ENCODE measurements at places on chromosomes 7 and 10. TPM values are rescaled to one million over a fixed set of nuclear protein-coding genes. Genes with fewer than 3 reads are reported as not detected.
A peak's percentile ranks its signal among the peaks of the same experiment; 100 is the strongest.

DNA sequence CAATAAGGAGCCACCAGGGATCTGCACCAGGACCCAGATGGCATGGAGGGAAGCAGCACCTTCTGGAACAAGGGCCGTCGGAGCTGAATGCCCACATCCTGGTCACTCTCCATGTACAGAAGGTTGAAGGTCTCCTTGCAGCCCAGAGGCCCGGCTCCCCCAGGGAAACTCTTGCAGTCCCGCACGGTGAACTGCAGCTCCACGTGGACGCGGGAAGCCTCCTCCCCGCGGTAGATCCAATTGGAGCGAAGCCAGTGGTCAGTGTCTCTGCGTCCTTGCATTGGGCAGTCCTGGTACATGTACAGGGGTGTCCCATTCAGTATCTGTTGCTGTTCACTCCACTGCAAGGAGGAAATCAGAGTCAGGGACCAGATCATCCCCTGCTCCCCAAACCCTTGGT lies 7.4 kb downstream of the EPHA1 start:
- no peak for DNase-seq

DNA sequence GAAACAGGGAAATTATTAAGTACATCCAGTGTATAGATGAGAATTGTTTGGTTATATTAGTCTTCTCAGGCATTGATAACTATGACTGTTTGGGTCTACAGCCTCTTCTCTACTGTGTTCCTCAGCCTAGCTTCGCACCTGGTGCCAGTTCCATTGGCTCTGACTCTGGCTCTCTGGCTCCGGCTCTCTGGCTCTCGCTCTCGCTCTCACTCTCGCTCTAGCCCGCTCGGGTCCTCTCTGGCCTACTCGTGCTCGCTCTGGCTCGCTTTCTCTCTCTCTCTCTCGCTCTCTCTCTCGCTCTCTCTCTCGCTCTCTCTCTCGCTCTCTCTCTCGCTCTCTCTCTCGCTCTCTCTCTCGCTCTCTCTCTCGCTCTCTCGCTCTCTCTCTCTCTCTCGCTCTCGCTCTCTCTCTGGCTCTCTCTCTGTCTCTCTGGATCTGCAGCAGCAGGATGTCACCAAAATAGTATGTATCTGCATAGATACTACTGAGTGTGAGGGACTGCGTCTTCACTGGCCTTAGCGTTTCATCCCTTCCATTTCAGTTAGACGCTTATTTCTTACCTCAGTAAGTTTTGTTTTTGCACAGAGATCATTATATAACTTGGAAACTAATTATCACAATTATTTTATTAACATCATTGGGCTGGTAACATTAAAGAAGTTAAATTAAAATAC lies 6.5 kb upstream of the SSBP1 start:
- DNase-seq, result no peak

ARPC1B gene
- total RNA-seq, result 170 TPM

MRLN gene
- total RNA-seq, result not detected

DNA sequence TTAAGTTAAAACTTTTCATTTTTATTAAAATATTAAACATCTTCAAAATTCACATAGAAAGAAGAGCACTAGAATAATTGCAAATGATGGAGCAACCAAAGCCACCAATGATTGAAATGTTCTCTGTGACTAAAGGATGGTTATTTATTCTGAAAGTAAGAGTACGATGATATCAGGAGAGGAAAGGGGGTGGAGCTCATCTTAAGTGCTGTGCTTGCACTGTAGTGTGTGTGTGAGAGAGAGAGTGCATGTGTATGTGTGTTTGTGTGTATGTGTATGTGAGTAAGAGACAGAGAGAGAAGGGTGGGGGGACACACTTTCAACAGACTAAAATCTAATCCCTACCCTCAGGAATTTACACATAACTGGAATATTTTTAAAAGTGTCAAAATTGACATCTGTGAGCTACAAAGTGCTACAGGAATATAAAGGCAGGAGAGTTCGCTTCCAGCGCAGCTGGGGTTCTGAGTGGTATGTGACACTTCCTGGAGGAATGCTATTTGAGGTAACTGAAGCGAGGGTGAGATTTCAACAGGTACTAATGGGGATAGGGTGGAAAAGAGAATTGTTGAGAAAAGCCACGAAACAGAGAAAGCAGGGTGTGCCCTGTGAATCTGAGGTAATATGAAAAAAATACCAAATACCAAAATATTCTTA lies 57.2 kb upstream of the SMNDC1 start:
- no peak for DNase-seq

- no peak for DNase-seq
Measured at GRCh38 chr7:139043823-139044812, 8.3 kb upstream of the ZC3HAV1L start.

DNA sequence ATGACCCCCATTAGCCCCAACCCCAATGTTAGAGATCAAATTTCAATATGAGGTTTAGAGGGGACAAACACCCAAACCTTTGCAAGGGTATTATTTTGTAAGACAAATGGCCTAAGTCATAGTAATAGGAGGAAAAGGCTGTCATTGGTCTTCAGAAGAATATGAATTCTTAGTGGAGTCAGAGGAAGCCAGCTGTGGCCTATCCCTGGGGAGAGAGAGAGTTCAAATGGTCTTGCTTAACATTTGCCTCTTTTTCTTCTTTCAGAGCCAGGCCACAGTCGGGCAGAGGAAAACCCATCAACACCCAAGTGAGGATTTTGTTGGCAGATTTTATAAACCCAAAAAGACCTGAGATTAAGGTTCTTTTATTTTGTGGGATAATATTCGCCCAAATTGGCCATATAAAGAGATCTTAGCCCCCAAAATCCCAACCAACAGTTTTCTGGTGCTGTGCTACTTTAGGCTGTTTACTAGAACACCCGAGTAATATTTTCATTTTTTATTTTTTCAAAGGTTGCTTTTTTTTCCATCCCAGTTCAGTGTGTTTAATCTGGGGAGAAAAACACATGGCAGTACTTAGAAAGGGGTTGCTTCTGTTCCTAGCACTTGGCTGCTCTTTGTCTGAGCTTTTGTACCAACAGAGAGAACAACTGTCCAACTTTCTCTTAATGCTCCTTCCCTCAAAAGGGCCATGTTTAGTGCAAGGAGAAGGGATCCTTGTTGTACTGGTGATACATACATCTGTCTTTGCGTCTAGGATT lies 26.8 kb upstream of the ARMC3 start:
- DNase-seq, result no peak

ADCY1 gene
- 0.87 TPM for total RNA-seq

GRCh38 chr7:19920166-19920565 lies 146.7 kb upstream of the TMEM196 start:
- DNase-seq, result no peak

DNA sequence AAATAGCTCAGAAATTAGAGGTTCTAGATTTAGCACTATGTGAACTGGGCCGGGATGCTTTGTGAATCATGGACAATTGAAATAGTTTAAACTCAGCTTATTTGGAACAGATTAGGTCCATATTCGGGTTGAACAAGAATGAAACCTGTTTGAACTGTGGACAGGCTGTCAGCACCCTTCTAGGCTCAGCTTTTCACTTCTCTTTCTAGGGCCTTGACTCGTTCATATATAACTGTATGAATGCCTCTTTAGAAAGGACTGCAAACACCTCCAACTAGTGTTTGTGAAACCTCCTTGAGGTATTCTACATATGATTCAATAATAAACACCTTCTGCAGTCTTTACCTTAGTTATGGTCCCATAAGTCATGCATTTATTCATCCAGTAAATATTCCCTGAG lies 115.6 kb downstream of the REEP3 start:
- DNase-seq, result no peak

FRAT2 gene
- 43.9 TPM for total RNA-seq

DNA sequence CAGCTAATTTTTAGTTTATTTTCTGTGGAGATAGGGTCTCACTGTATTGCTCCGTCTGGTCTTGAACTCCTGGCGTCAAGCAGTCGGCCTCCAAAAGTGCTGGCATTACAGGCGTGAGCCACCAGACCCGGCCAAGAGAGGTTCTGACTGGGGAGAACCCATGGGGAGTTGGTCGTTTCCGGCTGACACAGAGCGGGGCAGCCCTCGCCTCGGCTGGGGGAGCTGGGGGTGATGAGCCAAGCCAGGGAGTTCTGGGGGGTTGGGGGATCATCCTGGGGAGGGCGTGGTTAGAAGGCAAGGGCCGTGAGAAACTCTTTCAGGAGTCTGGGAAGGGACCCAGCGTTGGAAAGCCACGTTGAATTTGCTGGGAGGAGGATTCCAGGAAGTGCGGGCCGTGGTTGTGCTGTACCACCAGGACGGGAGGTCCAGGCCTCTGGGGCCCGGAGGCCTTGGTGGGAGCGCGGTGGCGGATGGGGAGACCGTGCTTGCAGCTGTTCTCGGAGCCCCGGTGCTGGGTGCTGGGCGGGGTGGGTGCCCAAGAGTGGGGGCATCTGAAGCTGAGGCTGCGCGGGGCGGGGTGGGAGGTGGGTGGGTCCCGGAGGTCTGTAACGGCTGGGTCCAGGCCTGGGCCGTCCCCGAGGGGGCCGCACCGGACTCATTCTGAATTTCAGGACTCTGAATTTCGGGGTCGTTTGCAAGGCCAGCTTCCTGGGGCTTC lies 8.4 kb upstream of the ZNF853 start:
- DNase-seq, result no peak

GRCh38 chr7:141012696-141013344 lies 1.9 kb downstream of the MRPS33 start:
- DNase-seq, result no peak

DNA sequence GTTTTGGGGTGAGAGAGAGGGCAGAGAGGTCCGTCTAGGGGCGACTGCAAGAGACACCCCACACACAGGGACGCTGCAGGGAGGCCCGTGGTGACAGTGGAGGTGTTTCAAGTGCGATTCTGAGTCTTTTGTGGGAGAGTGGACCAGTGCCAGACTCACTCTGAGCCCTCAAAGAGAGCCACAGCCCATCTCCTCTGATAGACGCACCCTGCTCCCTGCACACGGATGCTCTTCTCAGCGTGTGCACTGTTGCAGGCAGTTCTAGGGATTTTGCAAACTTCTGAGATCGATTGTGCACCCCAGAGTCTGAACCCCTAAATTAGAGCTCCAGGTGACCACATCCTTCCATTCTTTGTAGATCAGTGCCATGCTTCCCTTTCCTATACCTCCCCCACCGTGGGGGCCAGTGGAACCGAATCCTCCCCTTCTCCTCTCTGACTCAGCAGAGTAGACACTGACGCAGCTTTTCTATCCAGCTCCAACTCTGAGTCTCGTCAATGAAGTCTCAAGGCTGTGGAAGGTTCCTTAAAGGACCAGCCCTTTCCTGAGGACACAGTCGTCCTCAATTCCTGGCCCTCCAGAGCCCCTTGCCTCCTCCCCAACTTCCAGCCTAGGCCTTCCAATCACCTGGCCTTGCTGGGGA lies 83.8 kb downstream of the TMEM130 start:
- no peak for DNase-seq

DNA sequence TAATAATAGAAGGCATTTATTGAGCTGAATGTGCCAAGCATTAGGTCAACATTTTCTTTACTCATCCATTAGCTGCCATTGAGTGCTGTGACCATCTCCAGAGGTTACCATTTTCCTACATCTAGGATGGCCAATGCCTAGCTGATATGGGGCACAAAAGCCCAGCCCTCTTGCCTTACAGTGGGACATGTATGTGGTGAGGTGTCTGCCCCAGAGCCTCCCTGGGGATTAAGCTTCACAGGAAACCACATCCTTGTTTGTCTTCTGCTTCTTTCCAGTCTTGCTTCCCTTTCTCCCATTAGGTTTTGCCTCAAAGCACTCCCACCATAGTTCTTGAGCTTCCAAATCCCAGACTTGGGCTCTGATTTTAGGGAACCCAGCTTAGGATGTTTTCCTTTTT lies 258.7 kb downstream of the SORCS3 start:
- no peak for DNase-seq

GRCh38 chr7:14807507-14807906 lies 95.0 kb downstream of the DGKB start:
- DNase-seq, result no peak

ARHGEF5 gene
- 73.8 TPM for total RNA-seq

GRCh38 chr10:44460416-44460815 lies 75.5 kb upstream of the CXCL12 start:
- DNase-seq, result no peak

DNA sequence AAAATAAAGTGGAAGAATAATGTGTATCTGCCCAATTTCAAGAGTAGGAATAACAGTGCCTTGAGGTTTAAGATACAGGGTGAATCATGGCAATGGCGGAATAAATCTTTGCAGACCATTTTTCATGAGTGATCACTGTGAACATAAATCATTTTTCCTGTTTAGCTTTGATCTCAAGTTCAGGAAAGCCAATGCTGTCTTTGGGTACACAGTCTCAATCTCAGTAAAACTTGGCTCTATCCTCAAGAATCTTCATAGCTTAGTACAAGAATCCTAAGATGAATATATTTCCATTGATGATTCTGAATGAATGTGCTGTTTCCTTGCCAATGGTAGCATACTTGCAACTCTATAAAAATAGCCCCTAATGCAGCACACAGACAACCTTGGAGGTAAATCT lies 6.8 kb downstream of the NAMPT start:
- DNase-seq, result no peak

RADIL gene
- 1.4 TPM for total RNA-seq

CCNJ gene
- total RNA-seq, result 5.9 TPM

GRCh38 chr10:71852355-71852937 lies 1.4 kb upstream of the PSAP start:
- peak; percentile 56 for DNase-seq

Data from left colon (tissue), 2 donors.